ENCODE measurements at places on chromosomes 2 and 18. TPM values are rescaled to one million over a fixed set of nuclear protein-coding genes. Genes with fewer than 3 reads are reported as not detected.

STAT4 gene
- 1.4 TPM for polyA plus RNA-seq

MOGAT1 gene
- not detected for polyA plus RNA-seq

SCN7A gene
- not detected for polyA plus RNA-seq

- DNase-seq = no peak
Measured at GRCh38 chr2:86744152-86744551, 24.1 kb downstream of the RMND5A start.

GRCh38 chr2:39381653-39382052 lies 55.4 kb downstream of the MAP4K3 start:
- DNase-seq = no peak

RETREG2 gene
- 54.7 TPM for polyA plus RNA-seq

- DNase-seq = no peak
Measured at GRCh38 chr2:168245074-168245825, 2.1 kb downstream of the STK39 start.

- no peak for DNase-seq
Measured at GRCh38 chr2:232239951-232240681, 138.4 kb upstream of the ALPP start.

GRCh38 chr2:66580166-66581049 lies 145.5 kb downstream of the MEIS1 start:
- DNase-seq = no peak

- no peak for DNase-seq
Measured at GRCh38 chr2:175151791-175152190, 16.2 kb downstream of the ATF2 start.

DNA sequence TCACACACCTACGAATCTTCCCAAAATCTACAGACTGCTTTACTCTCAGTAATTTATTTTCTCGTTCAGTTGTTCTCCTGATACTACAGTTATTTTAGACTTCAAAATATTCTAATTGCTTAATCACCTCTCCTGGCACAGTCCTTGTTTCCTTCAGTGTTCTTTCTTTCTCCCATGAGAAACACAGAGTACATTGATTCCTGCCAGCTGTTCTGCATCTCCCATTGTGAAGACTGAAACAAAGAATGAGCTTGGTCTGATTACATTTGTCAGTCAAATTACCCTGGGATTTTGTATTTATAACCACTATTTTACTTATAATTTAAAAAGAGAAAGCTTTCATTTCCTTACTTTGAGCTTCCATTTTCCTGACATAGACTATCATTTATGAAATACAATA lies 63.9 kb upstream of the TANK start:
- no peak for DNase-seq

DNA sequence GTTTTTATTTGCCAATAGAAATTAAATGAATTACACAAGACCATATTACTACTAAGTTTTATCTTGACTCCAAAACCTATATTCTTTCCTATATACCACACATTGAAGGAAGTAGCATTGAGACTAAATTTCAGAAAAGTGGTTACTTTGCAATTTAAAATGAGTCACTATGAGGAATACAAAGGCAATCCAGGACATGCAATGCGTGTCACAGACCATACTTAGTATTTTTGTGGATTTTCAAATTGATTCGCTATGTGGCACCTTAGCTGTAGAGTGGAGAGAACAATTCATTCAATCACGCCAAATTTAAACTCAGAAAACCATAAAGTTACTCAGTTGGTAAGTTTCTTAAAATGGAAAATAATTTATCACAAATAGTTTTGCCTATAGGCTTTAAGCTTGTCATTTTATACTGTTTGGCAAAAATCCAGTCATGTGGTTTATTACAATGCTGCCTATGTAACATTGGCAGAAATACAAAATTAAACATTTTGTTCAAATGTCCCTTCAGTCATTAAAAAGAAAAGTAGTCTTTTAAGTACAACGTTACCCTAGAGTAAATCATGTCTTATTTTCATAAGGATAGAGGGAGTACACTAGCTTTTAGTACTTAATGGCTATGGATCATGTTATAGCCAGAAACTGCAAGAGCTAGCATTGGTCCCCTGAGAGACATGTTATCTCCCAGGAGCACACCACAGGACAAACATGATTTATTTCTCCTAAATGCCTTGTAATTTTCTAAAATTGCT lies 222.8 kb upstream of the CDH7 start:
- no peak for DNase-seq

GRCh38 chr18:60232541-60232940 lies 140.0 kb downstream of the MC4R start:
- DNase-seq = no peak

PECR gene
- 20.7 TPM for polyA plus RNA-seq

GRCh38 chr2:46803547-46803878 lies 112.1 kb downstream of the MCFD2 start:
- DNase-seq = no peak

GBX2 gene
- not detected for polyA plus RNA-seq
